ENCODE measurements at places on chromosomes 16 and 17.

GRCh38 chr17:67152824-67153223 lies 92.2 kb downstream of the HELZ start:
- DNase-seq, result no peak

- DNase-seq, result no peak
Observed at GRCh38 chr16:76190057-76190456, 87.1 kb upstream of the CNTNAP4 start.

DNA sequence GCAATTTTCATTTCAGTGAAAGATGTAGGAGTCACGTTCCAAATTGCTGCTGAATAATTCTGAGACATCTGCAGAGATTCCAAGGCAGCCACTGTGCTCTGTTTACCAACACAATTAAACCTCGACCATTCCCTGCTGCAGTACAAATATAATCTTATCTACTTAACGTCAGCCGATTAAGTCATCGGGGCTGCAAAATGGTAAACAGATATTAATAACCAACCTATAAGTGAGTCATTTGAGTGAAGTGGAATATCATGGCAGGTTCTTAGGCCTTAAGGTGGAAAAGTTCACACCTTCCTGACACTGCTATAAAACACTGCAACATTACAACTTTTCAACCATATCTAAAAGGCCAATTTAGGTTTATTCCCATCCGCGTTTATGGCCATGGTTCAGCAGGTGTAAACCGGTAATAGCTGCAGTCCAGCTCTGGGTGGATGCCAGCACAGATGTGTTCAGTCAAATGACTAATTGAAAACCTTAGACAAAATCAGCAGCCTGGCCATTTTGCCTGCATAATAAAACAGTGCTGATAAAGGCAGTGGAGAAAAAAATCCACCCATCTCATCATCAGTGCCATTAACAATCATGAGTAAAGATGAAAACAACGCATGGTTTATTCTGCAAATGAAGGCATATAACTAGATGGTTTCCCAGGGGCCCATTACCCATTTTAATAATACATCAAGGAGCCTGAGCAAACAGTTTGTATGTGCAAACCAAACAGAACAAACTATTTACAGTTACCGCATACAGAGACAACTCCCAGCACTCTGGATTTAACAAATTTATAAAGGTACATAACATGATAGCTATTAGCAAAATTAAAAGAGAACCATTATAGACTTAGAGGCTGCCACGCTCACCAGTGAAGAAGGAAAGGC lies 202.9 kb upstream of the IRX3 start:
- no peak for DNase-seq

GRCh38 chr17:49447628-49448302 lies 33.1 kb upstream of the PHB1 start:
- no peak for DNase-seq

- DNase-seq, result no peak
Observed at GRCh38 chr16:47571049-47571448, 109.9 kb downstream of the PHKB start.

DNA sequence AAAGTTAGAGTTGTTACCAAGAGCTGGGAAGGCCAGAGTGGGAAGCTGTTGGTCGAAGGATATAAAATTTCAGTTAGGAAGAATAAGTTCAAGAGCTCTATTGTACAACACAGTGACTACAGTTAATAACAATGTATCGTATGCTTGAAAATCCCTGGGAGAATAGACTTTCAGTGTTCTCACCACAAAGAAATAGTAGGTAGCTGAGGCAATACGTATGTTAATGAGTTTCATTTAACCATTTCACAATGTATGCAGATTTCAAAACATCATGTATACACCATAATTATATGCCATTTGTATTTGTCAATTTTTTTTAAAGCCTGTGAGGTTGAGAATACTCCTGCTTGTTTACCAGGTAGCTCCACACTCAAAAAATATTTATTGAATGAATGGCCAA lies 41.5 kb upstream of the MYOCD start:
- no peak for DNase-seq

DNA sequence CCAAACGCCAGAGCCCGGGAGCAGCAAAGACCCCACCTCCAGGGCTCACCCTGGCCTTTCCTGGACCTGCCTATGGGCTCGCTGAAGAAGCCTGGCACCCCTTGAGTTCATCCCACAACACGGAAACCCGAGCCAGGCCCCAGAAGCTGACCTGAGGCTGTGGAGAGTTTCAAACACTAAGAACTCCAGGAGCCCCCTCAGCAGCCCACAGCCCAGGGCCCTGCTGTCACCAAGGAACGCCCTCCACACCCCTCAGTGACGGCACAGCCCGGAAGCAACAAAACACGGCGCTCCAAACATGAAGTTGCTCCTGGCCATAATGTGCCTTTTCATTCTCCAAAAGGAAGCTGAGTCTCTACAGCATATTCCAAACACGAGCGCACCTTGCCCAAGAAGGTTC lies 9.2 kb downstream of the SLC38A10 start:
- DNase-seq, result no peak

DNA sequence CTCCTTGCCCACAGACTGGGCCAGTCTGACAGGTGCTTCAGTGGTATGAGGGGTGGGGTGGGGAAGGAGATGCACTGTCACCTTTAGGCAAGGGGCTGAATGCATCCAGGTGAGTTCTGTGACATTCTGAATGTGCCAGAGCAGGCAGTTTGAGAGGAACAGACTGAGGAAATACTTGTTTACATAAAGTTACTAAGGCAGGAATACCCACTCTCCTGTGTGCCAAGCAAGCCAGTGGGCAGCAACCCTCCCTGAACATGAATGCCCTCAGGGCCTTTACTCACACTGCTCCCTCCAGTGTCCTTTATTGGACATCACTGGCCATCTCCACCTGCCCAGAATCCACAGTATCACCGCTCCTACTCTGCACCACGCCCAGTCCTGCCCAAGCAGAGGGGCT lies 33.1 kb upstream of the ULK2 start:
- DNase-seq, result no peak

GRCh38 chr16:23581764-23582163 lies 14.4 kb downstream of the NDUFAB1 start:
- no peak for DNase-seq

- no peak for DNase-seq
Observed at GRCh38 chr17:29294580-29294900, 592 bp upstream of the NUFIP2 start.

DNA sequence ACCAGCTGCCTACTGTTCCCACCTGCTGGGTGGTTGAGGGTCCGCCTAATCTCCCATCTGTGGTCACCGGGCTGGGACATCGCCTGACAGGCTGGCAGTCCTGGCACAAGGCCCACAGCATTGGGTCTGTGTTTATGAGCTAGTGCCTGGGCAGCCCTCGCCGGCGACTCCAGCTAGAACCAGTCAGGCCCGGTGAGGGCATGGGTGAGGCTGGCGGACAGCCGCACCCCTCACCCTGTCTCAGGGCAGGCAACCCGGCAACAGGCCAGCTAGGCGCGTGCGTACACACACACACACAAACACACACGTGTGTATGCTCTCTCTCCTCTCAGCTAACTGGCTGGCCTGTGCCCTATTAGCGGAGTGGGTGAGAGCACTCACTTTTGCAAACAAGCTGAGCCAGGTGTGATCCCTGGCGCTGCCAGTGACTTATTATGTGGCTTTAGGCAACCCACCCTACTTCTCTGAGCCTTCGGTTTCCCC lies 10.4 kb downstream of the HSD11B2 start:
- no peak for DNase-seq

- DNase-seq, result peak; percentile 66
Observed at GRCh38 chr17:30290696-30291542, 825 bp downstream of the BLMH start.

GRCh38 chr16:29663016-29663806 lies at the start of gene SPN:
Gene SPN, plus strand, starts transcription at chr16:29663247. Its CDS starts 482 bp downstream, at chr16:29663729.
- peak; percentile 79 for DNase-seq

DNA sequence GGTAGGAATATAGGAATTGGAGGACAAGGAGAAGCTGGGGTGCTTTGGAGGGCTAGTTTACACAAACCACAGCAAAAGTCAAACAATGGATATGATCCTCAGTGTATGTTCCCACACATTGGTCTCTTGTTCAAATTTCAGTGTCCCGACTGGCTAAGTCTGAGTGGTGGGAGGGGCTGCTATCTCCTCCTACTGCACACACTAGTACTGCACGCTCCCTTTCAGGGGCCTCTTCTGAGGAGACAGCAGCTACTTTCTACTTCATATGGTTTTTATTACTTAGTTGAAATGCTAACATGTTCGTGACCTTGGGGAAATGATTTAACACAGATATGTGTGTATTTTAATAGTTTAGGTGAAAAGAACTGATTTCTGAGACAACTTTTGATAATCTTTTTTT lies 18.8 kb upstream of the KRT10 start:
- DNase-seq, result no peak

GRCh38 chr16:85629326-85629725 lies 16.2 kb downstream of the GSE1 start:
- no peak for DNase-seq

GRCh38 chr16:9441012-9441411 lies 349.6 kb downstream of the HAPSTR1 start:
- no peak for DNase-seq

DNA sequence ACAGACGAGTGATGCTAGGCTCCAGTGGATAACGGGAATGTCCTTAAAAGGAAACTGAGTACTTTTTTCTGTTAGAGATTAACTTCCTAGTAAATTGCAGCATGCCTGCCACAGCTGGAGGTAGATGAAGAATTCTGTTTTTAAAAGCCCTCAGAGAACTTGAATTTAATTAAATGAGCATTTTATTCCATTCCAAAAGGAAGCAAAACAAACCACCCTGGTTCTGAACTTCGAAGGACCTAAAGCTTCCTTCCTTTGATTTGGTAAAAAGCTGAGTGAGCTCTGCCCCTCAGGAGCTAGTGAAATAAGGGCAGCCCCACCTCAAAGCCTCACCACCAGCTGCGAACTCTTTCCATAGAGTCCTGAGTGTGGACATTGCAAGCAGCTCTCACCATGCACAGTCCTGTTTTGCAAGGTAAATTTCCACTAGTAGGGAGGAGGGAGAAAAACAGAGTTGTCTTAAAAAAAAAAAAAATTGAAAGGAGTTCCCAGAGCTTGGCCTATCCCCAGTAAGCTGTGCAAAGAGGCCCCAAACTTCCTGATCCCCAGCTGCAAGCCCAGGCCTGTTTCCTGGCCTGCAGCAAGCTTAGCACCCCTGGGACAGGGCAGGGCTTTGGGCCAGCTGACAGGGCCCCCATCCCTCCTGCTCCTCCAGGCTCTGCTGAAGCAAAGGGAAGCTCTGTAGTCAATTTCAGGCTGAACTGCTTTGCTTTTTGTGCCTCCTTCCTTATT lies 11.2 kb downstream of the CHD9NB start:
- DNase-seq, result no peak

GRCh38 chr17:35892091-35893035 lies 12.2 kb upstream of the CCL5 start:
- peak; percentile 82 for DNase-seq

- DNase-seq, result no peak
Observed at GRCh38 chr16:15741207-15741871, 91.3 kb downstream of the NDE1 start.

DNA sequence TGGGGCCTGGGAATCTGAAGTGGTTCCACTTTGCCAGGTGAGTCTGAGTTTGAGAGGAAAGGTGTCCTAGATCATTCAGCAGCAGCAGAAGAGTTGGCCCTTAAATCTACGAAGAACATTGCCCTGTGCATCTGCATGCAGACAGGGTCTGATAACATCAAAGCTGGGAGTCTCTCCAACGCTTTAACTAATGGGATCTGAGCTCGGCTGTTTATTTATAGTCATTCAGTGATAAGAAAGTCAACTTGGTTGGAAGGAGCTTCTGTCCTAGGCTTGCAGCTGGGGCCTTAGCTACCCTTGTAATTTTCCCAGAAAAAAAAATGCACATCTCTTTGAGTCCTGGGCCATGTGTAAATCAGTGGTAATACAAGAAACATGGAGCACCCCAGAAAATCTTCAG lies 418.0 kb upstream of the HSBP1 start:
- DNase-seq, result no peak

DNA sequence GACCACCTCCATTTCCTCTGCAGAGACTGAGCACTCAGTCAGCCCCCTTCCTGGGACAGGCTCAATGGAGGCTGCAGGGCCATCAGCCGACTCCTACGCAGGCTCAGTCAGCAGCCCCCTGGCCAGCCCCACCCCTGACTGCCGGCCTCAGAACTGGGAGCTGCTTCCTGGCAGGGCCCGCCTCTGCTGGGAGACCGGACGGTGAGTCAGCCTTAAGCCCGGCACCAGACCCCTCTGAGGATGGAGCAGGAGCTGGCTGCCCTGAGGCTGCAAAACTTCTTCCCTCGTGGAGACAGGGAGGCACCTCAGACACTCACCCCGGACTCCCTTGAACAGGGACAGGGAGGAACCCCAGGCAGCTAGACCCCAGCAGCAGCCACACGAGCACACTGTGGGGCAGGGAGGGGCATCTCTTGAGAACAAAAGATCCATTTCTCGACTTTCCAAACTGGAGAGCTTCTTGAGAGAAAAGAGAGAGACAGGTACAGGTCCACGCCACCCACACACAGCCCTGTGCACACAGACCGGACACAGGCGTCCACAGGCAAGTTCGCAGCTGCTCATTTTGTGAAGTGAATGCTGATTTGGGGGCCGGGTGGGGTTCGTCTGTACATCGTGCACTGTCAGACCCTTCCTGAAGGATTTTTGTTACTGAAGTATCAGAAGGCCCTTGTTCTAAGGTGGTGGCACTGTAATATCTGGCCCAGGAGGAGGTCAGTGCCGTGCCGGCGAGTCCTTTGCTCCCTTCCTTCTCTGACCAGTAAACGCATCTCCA lies 1.3 kb upstream of the TUBB3 start:
- peak; percentile 86 for DNase-seq

Measured in activated CD4-positive, alpha-beta T cell treated with anti-CD3 and anti-CD28 coated beads, Interleukin-10, Interleukin-2, amounts not matched to agents 100 ng/mL and 50 ng/mL, durations not matched to agents 16 hours and 8 hours (primary cell).